ENCODE measurements at places on chromosomes 7 and 10.

DNA sequence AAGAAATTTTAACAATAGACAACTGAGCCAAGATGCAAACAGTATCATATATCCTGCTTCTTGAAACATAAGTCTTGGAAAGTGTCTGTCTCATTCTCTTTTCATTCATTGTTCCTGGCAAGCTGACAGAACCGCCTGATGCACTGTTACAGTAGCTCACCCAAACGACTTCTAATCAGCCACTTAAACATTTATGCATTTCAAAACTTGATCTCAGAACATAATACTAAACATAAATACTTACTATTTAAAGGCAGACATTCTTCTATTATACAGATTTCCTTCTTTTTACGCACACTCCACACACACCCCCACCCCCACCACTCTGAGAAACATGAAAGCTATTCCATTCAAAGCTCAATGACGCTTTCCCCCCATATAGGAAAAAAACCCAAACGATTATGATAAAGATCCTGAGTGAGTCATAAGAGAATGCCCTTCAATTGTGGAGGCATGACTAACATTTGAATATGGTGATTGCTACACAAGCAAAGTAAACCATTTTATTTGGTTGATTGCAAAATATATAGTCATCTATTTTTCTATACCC lies 30.5 kb downstream of the SHTN1 start:
- DNase-seq, result no peak

DNA sequence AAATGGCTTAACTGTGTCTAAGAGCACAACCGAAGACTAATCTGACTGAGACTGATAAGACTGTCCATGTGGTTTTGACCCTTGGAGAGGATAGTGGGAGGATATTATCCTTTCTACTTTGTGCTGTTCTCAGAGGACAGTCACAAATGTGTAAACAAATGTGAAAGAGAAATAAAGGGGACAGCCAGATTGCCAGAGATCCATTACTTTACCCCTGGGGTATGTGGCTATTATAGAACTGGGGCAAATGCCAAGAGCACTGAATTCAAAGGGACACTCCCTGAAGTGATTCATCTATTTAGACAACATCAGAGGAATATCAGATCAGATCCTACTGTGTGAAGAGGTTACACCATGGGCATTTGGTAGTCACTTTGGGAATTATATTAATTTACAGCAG lies 154.7 kb downstream of the RNLS start:
- DNase-seq, result no peak

- DNase-seq, result peak; percentile 39
Measured at GRCh38 chr7:155584261-155584660, 37.9 kb upstream of the CNPY1 start.

- DNase-seq, result no peak
Measured at GRCh38 chr7:35593899-35594298, 101.0 kb downstream of the HERPUD2 start.

DNA sequence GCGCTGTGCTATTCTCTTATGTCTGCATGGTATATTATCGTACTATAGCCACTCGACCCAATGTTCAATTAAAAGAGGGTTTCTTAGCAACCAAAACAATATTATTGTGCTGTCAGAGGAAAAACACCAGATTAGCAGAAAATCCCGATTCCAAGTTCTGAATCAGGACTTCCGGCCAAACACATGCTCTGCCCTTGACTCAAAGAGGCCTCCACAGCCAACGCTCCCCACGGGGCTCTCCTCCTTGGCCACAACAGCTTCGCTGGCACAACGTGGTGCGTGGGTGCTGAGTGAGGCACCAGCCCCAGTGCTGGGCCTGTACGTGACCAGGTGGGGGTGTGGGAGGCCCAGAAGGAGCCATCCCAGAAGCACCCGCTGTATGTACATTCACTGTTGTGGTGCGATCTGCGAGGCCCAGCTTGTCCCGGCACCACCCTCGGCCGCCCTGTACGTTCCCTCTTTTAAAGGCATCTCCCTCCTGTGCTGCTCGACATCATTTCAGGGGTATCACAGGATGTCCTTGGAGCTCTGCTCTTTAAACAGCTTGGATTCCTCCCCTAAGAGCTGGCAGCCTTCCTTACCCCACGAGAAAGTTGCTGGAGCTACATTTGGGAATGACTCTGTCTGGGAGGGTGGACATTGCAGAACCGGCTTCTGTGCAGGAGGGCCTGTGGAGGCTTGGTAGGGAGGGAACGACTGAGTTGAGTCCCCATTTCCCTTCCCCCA lies 736.2 kb downstream of the PARD3 start:
- peak; percentile 68 for DNase-seq

GRCh38 chr7:31853380-31853779 lies 166.4 kb downstream of the PPP1R17 start:
- DNase-seq, result no peak

DNA sequence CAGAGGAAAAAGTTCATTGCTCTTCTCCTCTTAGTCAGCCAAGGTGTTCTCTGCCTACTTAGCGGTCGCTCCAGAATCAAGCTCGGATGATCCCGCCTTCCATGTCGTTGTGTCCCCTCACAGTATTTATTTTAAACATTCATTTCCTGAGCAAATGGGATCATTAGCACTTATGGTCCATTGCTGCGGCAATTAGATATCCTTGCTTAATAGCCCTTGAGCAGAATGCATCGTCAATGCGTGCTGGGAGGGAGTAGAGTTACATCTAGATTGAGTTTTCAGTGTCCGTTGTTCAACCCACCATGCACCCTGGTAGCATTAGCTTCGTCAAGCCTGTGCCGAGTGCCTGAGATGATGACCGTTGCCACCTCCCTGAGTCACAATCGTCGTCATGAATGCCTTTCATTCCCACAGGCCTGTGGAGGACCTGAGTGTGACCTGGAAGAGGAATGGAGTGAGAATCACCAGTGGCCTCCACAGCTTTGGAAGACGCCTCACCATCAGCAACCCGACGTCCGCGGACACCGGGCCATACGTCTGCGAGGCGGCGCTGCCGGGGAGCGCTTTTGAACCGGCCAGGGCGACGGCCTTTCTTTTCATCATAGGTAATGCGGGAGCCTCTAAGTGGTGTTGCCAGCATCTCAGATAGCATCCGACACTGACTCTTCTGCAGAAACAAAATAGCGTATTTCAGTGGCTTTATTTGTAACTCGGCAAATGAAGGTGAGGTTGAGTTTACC lies 650.4 kb downstream of the SDK1 start:
- DNase-seq, result no peak

GRCh38 chr10:93566435-93567276 lies at the start of gene FFAR4:
TSS of gene FFAR4 (plus strand) at chr10:93566665. CDS start at chr10:93566721, 56 bp downstream.
- peak; percentile 43 for DNase-seq

GRCh38 chr10:79280956-79281355 lies 66.3 kb upstream of the PPIF start:
- DNase-seq, result no peak

DNA sequence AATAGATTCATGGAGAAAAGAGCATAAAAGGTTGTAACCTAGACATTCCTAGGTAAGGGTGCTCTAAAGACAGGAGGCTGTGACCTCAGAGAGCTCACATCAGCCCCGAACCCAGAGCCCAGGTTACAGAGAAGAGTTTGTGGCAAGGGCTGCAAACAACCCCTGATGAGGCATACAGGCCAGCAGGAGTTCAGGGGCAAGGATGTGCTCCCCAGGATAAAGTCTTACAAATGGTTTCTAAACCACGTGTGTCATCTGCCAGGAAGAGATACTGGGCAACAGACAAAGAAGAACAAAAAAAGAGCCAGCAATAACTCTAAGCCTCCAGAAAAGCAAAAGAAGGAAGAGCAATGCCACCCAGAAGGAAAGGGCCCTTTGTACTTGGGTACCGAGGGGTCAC lies 27.7 kb downstream of the NCAPG2 start:
- DNase-seq, result no peak

- no peak for DNase-seq
Measured at GRCh38 chr7:35691366-35691765, 3.6 kb downstream of the HERPUD2 start.

DNA sequence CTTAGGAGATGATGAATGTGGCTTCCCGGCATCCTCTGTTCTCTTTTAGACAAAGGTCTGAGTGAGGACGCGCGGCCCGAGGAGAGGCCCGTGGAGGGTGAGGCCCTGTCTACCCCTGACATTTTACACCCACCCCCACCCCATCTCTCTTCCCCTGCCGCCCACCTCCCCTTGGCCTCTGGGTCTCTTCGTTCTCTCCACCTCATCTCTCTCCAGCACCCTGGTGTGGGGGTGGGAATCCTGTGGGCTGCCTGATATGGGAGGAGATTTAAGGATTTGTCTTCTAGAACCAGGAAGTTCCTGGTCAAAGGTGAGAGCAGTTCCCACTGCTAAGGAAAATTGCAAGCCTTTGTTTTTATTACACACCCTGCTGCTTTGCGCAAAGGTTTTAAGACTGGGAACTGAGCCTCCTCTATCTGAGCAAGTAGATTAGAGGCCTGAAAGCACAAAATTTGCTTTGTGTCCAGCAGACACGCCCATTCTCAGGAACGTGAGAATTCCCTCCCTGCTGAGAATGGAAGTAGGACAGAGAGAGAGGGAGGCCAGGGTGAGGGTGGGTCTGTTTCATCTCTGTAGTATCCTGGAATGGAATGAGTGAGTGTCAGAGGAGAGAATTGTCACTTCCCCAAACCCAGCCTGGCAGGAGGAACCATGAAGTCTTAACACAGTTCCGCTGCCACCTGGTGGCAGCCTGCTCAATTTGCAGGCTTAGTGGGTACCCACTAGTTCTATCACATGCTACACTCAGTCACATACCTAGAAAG lies 91.2 kb downstream of the GTF2IRD1 start:
- no peak for DNase-seq

GRCh38 chr7:148262721-148263229 lies 327.8 kb upstream of the C7orf33 start:
- DNase-seq, result peak; percentile 75

- no peak for DNase-seq
Measured at GRCh38 chr7:150666412-150666811, 19.1 kb upstream of the GIMAP2 start.

DNA sequence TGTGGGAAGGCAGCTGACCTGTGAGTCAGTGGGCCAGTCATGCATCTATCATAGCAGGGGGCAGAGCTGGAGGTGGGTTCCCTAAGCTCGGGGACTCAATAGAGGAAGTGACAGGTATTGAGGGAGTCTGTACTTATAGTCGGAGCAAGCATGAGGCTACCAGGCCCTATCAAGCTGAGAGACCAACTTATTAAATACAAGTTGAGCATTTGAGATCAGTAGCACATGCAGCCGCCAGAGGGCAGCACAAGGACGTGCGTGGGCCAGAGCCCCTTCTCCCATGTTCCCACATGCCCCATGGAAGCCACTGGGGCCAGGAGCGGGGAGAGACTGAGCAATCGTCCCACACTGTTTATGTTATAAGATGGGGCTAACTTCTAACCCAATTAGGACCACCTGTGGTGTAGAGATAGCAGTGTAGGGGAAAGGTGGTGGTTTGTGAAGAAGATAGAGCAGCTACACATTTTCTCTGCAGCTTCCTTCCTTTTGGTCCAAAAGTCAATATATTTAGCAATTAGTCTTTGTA lies 13.0 kb upstream of the STK31 start:
- peak; percentile 68 for DNase-seq

DNA sequence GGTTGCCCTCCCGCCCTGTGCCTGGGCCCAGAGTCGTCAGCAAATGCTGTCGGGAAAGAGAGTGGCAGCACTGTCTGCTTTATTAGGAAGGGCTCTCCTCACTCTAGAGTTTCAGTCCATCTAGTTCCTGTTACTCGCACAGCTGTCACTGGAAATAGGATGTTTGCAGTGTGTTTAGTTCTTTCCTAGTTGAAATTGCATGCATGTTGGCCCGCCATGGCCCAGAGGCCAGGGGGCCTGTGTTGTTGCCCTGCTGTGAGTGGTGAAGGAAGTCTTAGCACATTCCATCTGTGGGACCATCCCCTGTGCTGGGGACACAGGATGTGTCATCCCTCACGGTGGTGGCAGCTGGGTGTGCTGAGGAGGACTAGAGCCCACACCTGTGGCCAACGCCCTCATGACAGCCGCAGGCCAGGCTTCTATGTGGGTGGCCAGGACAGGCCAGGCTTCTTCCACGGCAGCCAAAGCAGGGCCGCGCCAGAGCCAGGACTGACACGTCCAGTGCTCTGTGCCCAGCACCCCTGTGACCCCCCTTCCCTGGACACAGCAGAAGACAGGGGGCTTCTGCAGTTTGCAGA lies 45.4 kb downstream of the ZNF467 start:
- DNase-seq, result peak; percentile 53

DNA sequence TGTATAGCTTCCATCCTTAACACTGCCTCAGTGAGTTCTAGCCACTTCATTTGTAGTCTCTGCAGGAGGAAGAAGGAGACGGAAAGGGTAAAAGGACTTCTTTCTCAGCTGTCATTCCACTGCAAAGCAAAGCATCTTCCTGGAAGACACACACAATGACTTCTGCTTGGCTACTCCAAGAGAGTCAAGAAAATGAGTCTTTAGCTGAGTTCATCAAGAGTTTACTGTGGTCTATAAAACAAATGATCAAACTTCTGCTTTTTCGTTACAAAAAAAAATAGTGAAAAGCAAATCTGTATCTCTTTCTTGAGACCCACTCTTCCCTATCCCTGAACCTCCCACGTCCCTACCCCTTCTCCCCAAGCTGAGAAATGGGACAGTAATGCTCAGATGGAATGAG lies 205.0 kb upstream of the AHR start:
- DNase-seq, result no peak

- peak; percentile 69 for DNase-seq
Measured at GRCh38 chr7:150378115-150378852, 846 bp upstream of the ZNF775 start.

- no peak for DNase-seq
Measured at GRCh38 chr10:84076047-84076388, 63.3 kb upstream of the GHITM start.

GRCh38 chr10:43132867-43133787 lies 5.1 kb upstream of the CSGALNACT2 start:
- no peak for DNase-seq

DNA sequence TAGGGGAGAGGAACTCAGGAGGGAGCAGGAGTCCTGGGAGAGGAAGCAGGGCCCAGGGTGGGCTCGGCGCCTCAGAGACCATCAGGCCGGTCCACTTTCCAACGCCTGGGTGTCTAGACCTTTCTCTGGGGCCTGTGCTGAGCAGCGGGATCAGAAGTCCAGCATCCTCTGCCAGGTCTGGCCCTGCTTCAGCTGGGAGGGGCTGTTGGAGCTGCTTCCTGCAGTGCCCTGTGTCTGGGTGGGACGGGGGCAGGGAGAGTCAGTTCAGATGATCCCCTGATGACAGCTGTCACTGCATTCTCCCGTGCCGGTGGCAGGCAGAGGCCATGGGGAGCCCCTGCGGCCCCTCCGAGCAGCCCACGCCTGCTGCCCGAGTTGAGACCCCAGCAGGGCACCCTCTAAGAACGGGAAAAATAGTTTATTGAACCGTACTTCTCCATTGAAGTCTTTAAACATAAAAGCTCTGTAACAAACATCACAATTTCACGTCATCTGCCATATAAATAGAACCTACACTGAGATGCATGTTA lies 23.3 kb downstream of the AP5Z1 start:
- no peak for DNase-seq

- DNase-seq, result no peak
Measured at GRCh38 chr7:24732646-24733413, 24.4 kb downstream of the GSDME start.

GRCh38 chr7:97130417-97131139 lies 13.1 kb downstream of the SDHAF3 start:
- DNase-seq, result no peak

GRCh38 chr7:30846378-30846777 lies 65.3 kb upstream of the AQP1 start:
- no peak for DNase-seq

All from psoas muscle (tissue), 8 donors.